Fibroblast of skin of left biceps (primary cell): ENCODE measurements at places on chromosomes 6 and 20.

DNA sequence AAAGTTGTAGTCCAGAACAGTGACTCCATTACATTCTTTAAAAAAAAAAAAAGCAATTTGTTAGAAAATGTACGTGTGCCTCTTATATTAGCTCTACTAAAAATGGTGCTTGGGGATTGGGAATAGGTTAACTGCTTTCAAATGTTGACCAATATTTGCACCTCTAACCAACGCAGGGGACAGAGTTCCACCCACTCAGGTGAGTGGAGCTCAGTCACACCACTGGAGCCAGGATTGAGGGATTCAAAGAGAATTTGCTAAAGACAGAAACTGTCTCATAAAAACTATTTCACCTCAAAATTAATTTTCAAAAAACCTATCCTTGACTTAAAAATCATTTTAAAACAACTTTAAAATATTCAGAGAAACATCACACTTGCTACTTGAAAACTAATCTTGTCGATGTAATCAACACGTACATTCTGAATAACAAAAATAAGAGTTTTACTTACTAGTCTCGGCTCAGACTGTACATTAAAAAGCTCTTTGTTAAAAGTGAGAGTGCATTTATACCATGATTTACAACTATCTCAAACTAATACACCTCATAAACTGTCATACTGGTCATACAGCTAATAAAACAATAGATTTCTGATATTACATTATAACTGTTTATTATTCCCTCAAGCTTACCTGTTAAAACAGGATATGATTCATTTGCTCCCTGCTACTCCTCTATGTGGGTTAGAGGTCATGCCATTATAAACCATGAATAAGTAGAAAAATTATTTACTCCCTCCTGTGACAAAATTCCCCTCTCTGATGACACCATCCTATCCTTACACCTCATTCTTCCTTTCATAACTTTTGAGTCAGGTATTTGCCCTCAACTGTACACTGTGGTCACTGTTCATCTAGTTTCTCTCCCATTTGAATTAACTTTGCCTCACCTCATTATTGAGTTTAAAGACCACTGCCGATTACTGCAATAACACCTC, 88.6 kb downstream of the PDE10A start:
- no peak for DNase-seq

DNA sequence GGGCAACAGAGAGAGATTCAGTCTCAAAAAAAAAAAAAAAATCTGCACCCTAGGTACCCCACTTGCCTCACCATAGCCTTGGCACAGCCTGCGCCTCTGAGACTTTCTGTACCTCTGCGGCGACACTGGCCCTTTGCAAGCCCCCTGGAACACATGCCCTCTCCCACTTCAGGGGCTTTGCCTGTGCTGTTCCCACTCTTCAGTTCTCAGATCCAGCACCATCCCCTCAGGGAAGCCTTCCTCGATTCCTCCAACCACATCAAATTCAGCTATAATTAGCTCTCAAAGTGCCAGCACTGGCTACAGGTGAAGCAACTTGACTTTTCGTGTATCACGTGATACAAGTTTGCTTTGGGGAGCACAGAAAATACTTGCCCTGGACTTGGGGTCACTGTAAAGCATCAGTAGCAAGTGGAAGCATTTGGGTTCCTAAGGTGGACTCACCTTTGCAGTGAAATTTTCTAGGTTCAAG, 2.1 kb upstream of the UBE2V1 start:
- no peak for DNase-seq

GRCh38 chr6:52598123-52598823, 21.4 kb upstream of the TRAM2 start:
- DNase-seq = no peak

- DNase-seq = no peak
Observed at GRCh38 chr20:6231556-6231955, 108.7 kb upstream of the FERMT1 start.

DNA sequence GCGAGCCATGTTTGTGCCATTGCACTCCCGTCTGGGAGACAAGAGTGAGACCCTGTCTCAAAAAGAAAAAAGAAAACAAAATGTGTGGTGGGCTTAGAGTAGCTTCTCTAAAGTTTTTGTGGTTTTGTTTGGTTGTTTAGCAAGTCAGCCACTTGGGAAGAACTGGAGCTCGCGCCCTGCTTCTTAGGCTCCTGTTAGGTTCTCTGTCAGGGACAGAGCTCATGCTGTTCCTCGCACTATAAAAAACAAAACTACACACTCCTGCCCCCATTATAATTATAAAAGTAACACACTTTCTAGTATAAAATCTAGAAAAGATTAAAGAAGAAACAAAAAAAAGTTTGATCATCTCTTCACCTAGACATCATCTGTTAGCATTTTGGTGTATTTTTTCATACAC, 33.0 kb downstream of the GMPR start:
- no peak for DNase-seq

- DNase-seq = no peak
Observed at GRCh38 chr6:108156180-108156937, 9.5 kb upstream of the NR2E1 start.

DNA sequence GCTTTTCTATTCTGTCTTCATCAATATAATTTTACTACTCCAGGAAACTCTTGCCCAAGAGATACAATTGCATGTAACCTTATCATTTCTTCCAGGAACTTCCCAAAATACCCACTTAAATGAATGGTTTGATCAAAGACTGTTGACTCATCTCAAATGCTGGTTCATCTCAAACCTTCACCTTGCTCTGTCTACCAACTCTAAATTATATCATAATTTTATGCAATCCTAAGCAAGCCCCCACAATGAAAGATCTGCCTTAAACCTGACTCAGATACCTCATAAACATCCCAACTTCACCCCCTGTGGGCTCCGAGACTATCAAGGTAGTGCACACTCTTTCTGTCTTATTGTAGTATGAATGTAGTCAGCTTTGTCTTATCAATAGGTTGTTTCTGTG, 65.5 kb upstream of the GCM1 start:
- DNase-seq = no peak

- DNase-seq = no peak
Observed at GRCh38 chr6:105301072-105301503, 101.8 kb downstream of the PREP start.

- peak; percentile 55 for DNase-seq
Observed at GRCh38 chr20:5215672-5216304, 89.0 kb downstream of the CDS2 start.

DNA sequence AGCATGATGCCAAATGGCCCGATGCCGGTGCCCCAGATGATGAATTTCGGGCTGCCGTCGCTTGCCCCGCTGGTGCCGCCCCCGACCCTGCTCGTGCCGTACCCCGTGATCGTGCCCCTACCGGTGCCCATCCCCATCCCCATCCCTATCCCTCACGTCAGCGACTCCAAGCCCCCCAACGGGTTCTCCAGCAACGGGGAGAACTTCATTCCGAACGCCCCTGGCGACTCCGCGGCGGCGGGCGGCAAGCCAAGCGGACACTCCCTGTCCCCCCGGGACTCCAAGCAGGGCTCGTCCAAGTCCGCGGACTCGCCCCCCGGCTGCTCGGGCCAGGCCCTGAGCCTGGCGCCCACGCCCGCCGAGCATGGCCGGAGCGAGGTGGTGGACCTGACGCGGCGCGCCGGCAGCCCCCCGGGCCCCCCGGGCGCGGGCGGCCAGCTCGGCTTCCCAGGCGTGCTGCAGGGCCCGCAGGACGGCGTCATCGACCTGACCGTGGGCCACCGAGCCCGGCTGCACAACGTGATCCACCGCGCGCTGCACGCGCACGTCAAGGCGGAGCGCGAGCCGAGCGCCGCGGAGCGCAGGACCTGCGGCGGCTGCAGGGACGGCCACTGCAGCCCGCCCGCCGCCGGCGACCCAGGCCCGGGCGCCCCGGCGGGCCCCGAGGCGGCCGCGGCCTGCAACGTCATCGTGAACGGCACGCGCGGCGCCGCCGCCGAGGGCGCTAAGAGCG, 144.6 kb downstream of the SOBP start:
- DNase-seq = no peak

- no peak for DNase-seq
Observed at GRCh38 chr6:94683409-94683808, 893.9 kb upstream of the MANEA start.

GRCh38 chr20:14295238-14295637, 42.2 kb downstream of the FLRT3 start:
- DNase-seq = no peak

- DNase-seq = no peak
Observed at GRCh38 chr6:106053484-106054205, 32.5 kb upstream of the PRDM1 start.

DNA sequence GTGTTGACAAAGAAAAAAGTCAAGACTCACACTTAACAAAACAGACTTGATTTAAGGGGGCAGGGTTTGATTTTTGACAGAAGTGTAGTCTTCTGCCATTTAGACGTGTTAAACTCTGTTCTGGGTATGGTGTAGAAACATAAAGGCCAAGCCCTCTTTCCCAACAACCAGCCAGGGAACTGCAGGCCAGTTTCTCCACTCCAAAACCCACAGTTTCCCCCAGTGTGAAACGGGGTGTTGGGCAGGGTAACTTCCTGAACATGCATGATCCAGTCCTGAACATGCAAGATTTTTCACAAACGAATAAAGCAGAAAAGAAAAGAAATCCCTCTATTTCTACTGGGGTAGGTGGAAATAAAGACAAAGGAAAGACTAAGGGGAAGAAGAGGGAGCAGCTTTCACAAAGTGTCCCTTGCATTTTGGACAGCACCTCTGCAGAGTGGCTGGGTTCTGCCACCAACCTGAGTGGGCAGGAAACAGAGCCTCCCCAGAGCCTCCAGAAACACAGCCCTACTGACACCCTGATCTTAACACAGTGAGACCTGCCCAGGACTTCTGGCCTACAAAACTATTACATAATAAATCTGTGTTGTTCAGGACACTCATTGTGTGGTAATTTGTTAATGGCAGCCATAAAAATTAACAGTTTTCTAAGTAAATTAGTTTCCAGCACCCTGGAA, 7.5 kb downstream of the APMAP start:
- DNase-seq = no peak

GRCh38 chr20:38725148-38725901, 1.0 kb downstream of the SLC32A1 start:
- DNase-seq = no peak

DNA sequence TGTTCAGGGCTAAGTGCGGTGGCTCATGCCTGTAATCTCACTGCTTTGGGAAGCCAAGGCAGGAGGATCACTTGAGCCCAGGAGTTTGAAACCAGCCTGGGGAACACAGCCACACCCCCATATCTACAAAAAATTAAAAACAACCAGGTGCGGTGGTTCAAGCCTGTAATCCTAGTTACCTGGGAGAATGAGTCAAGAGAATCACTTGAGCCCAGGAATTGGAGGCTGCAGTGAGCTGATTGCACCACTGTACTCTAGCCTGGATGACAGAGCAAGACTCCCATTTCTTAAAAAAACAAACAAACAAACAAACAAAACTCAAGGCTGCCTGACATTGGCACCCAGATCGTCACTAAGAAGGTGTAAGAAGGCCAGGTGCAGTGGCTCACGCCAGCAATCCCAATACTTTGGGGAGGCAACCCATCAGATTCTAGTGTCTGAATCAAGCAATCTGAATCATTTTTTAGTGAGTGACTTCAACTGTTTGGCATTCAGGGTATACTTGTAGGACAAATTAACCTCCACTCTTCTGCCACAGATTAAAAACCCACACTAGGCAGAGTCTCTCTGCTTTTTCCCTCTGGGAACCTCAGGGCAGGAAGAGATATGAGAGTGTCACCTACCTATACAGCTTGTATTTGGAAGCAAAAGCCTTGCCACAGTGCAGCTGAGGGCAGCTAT, 6.1 kb downstream of the PLAGL2 start:
- DNase-seq = no peak

- DNase-seq = no peak
Observed at GRCh38 chr6:153028286-153028685, 25.8 kb upstream of the MTRF1L start.

GRCh38 chr20:25484224-25484846, 76.9 kb downstream of the GINS1 start:
- DNase-seq = no peak

- DNase-seq = no peak
Observed at GRCh38 chr6:71537717-71538116, 249.1 kb downstream of the OGFRL1 start.

DNA sequence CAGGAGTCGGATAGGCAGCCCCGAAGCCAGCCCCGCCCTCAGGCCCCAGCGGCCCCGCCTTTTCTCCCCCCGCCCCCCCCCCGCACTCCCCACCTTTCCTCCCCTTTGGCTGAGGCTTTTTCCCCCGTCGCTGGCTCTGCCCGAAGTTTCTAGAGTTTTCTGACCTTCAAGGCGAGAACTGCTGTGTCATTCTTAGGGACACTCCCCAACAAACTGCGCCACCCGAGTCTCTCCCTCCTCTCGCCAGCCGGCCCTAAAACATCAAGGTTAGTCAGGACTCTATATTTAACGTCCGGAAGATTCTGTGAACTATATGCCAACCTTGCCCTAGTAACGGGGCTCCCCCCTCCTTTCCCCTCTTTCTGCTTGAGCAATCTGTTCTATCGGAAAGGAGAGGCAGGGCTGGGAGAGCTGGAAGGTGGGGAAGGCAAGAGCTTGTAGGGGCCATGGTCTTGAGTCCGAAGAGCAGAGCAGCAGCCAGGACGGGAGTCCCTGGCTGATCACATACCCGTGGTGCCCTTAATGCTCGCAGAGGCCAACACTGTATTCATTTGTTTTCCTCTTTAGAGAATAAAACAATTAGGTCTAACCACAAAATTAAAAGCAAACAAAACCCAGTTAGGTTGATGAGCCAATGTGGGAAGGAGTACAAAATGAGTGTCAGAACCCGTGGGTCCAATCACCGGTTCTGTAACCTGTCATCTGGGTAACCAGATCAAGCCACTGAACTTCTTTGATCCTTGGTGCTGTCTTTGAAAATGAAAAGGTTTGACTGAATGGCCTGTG, 5.3 kb upstream of the HSPA1B start:
- DNase-seq = no peak

- no peak for DNase-seq
Observed at GRCh38 chr6:111871207-111871606, 2.0 kb downstream of the FYN start.

- no peak for DNase-seq
Observed at GRCh38 chr20:23028392-23028791, 6.7 kb upstream of the SSTR4 start.

DNA sequence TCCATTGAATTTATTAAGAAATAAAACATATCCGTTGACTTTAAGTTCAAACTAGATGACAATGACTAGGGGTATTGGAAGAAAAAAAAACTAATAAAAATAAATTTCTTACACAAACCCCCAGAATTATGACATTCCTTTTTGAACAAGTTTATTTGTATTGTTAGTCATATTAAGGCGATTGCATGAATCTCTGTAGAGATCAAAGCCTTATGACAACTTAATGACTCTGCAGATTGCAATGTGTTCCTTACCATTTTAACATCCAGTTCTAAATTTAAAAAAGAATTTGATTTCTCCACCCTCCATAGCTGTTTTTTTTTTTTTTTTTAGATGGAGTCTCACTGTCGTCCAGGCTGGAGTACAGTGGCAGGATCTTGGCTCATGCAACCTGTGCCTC, 189.8 kb upstream of the CEP162 start:
- DNase-seq = no peak

GRCh38 chr6:14278446-14278845, 160.9 kb downstream of the CD83 start:
- no peak for DNase-seq

- DNase-seq = no peak
Observed at GRCh38 chr20:53739799-53740785, 146.5 kb upstream of the ZNF217 start.

GRCh38 chr20:35700625-35701148, 1.5 kb downstream of the ROMO1 start:
- no peak for DNase-seq

GRCh38 chr6:37393381-37393929, 39.6 kb upstream of the CMTR1 start:
- no peak for DNase-seq

- DNase-seq = peak; percentile 69
Observed at GRCh38 chr6:128491610-128492206, 28.7 kb downstream of the PTPRK start.
